ENCODE measurements at places on chromosomes 12 and 14.

GRCh38 chr12:49491823-49492222, 47.0 kb upstream of the KCNH3 start:
- no peak for DNase-seq

DNA sequence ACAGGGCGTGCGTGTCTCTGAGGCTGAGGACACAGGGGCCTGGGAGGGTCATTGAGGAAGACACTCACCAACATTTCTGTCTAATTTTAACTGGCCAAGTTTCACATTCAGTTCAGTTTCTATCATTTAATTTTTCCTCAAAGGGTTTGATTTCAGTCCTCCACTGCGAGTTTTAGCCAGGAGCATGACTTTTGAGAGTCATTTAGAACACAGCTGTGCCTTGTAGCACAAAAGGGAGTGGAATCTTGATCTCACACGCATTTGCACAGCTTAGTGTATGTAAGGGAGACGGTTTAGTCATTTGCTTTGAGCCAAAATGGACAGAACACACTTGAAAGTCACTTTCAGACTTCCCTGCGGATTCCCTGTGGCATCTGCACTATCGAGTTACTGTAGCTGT, 1090.8 kb downstream of the BCL11B start:
- DNase-seq, result no peak

DNA sequence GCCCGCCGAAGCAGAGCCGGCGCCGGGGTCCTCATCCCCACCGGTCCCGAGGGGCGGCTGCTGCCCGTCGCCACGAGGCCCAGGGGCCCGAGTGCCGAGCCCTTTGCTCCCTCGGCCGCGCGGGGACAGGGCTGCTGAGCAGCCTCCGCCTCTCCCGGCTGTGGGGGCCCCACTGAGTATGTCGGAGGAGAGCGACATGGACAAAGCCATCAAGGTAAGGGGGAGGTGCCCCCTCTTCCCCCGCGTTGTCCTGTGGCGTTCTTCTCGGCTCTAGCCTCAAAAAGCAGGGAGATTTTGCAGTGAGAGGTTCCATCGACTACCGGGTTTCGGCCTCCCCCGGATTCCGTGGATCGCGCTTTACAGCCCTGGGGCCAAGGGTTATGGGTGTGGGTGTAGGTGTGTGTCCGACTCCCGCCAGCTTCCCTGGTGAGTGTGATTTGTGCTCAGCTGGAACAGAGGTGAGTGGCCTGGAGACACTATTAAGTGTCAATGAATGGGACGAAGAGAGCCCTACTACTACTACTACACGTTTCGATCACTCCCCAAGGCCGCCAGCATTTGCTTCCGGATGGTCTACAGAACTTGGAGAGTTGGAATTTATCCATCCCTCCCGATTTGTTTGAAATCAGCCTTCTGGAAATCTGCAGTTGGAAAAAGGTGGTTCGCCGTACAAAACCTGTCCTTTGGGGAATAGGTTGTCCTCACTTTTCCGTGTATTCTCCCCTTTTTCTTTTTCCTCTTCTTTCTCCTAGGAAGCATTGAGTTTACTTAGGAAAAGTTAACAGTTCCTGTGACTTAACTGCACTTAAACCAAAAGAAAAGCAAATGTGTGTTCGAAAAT, 748 bp downstream of the MAPKAPK5 start:
- no peak for DNase-seq

DNA sequence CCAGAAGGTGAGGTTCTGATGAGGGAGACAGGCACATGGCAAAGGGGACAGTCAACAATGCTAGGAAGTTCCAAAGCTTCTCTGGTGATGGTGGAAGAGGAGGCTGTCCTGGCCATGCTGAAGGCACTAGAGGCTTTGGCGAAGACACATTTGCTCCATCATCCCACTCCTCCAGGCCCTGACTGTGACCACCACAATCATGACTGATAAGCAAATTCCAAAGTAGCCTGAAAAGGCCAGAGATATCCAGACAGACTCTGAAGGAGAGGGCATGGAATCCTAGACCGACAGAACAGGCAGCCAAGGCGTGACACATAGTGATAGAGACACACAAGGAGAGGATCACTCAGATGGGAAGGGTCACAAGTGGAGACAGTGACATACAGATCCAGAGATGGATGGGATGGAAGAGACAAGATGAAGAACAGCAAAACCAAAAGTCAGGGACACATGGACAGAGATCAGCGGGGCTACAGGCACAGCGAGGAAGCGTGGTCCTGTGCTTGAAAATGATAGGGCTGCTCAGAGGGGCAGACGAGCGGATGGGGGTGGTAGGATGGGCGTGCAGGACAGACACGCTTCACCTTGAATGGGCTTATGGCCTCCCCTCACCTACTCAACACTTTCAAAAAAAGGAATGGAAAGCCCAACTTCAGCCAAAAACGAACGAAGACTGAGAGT, 1.3 kb downstream of the ZFHX2 start:
- no peak for DNase-seq

DNA sequence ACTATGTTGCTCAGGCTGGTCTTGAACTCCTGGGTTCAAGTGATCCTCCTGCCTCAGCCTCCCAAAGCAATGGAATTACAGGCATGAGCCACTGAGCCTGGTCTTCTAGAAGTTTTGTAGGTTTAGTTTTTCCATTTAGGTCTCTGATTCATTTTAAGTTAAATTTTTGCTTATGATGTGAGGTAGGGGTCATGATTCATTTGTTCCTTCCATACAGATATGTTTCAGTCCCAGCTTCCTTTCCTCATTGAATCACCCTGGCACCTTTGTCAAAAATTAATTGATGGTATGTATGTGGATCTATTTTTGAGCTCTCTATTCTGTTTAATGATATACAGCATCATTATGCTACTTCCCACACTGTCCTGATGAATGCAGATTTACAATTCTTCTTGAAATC, 25.6 kb upstream of the CABP1 start:
- no peak for DNase-seq

DNA sequence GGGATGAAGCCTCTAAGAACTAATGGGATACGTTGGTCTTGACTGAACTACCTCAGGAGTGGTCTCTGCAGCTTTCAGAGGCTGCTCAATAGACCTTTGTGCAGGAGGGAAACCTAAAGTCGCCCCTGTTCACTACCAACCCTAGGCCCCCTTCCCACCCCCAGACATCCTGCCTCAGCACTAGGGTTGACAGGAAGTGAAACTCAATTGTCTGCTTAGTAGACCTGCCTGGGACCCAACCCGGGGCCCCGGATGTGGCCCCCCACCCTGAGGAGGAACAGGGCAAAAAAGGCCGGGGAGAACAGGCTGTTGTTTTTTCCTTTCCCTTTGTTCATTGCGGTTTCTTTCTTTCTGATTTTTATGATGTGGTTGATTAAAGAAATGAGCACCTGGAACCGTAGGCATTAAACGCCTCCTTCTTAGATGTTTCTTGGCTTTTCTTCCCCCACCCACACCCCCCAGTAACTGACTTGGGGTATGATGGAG, 1.6 kb upstream of the DGKA start:
- peak; percentile 31 for DNase-seq

DNA sequence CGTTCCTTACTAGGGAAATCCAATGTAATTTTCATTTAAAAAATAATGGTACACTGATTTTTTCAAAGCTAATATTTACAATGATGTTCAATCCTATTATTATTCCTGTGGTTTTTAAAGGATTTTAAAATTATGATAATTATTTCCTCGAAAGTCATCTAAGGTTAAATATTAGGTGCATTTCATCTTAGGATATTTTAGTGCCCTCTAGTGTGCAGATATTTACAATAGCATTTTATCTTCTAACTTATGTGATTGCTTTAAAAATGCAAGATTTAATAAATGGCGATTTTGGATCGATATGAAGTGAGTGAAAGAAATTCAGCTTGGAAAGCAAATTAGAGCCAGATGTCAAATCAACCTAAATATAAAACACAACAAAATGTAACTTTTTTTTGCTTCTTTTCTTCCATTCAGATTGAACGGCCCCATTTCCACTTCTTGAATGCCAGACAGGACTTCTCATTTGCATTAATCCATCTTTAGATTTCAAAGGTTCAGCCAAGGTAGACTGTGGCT, 293.5 kb downstream of the SLC6A15 start:
- DNase-seq, result no peak

- no peak for DNase-seq
Observed at GRCh38 chr12:104433061-104433460, 23.7 kb upstream of the CHST11 start.

GRCh38 chr14:105860615-105861580, 334.5 kb downstream of the TMEM121 start:
- DNase-seq, result peak; percentile 14

DNA sequence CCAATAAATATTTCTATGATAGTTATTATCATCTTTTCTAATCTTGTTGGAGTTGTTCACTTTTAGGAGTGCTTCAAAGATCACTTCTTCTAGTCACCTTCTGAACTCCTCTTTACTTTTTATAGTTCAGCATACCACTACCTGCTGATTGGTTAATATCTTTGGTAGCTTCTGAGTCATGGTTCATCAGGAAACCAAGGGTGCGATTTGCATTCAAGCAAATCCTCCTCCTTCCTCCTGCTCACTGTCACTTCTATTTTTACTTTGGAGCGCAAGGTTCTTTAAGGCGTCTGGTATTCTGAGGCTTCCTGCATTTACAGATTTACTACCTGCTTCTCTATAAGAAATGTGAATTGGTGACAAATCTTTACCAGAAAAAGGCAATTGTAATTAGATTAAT, 24.0 kb downstream of the SYT1 start:
- no peak for DNase-seq

GRCh38 chr12:57208631-57209282, 7.8 kb upstream of the NXPH4 start:
- DNase-seq, result peak; percentile 85

- no peak for DNase-seq
Observed at GRCh38 chr14:30813216-30813615, 61.1 kb upstream of the COCH start.

Measured in left cardiac atrium (tissue), 4 donors.